ENCODE measurements at places on chromosomes 16 and 17. TPM values are rescaled to one million over a fixed set of nuclear protein-coding genes. Genes with fewer than 3 reads are reported as not detected.

DNA sequence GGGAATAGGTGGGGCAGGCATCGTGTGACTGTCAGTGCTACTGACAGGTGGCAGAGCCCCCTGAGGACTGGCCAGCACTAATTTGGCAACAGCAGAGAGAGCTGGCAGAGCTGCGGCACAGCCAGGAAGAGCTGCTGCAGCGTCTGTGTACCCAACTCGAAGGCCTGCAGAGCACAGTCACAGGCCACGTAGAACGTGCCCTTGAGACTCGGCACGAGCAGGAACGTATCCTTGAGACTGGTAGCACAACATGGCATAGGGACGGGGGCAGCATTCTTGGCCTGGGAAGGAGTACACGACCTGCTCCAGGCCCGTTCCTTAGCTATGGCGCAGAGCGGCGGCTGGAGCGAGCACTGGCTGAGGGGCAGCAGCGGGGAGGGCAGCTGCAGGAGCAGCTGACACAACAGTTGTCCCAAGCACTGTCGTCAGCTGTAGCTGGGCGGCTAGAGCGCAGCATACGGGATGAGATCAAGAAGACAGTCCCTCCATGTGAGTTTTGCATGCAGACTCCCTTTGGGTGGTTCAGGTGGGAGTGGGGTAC lies 3.0 kb upstream of the NRN1L start:
- DNase-seq: no peak

DNA sequence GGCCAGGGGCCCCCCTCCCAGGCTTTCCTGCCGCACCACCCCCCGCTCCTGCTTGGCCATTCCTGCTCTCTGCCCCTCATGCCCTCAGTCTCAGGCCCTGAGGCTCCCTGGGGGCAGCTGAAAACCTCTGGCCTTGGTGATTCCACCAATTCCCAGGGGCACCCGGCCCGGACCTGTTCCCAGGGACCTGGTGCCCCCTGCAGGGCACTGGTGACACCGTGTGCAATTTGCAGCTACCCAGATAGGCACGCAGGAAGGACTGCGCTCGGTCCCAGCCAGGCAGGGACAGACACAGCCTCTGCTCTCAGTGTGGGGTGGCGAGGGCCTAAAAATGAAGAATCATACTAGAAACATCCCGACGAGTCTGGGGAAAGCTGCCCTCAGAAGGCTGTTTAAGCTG lies 13.4 kb downstream of the WFDC1 start:
- DNase-seq: peak; percentile 23

DNA sequence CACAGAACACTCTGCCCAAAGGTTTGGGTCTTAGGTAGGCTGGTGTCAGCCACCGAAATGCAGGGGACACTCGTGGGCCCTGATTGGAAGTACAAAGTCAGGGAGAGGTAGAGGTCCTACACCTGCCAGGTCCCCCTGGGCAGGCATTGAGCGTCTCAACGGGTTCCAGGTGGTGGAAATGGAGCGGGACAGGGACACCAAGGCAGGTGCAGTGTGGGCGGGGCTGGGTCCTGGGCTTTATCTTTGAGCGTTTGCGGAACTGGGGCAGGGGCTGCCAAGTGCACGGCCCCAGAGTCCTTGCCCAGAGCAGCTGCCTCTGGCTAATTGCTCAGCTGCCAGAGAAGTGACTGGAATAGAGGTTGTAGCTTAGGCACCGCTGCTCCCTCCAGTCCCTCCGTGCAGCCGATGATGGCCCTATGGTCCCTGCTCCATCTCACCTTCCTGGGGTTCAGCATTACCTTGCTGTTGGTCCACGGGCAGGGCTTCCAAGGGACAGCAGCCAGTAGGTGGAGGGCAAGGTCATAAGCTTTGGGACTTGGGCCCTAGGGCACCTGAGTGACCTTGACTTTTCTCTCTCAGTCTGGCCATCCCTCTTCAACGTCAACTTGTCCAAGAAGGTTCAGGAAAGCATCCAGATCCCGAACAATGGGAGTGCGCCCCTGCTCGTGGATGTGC lies at the start of gene ZACN:
Gene ZACN, plus strand, starts transcription at position 323 of the 675 bp plus-strand sequence. Its CDS starts 83 bp downstream, at position 406.
- DNase-seq: no peak

DNA sequence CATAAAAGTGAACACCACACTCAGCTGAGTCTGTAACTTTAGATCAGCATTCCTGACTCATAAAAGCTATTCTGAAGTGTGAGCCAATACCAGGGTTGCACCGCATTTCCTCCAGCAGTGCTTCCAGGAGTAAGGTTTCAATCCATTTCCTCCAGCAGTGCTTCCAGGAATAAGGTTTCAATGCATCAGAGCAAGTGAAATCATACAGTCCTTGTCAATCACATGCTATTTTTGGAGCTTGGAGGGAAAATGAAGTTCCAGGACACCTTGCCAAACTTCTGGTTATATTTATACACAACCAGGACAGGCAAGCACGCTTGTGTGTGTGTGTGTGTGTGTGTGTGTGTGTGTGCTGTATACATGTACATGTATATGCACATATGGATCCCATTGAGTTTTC lies 327.6 kb downstream of the GRIN2A start:
- DNase-seq: no peak

GRCh38 chr17:2157675-2158395 lies 102.9 kb downstream of the HIC1 start:
- no peak for DNase-seq

The PRAC1 gene
- not detected for total RNA-seq

The CACNG1 gene
- total RNA-seq: not detected

The BAIAP3 gene
- total RNA-seq: 0.26 TPM

DNA sequence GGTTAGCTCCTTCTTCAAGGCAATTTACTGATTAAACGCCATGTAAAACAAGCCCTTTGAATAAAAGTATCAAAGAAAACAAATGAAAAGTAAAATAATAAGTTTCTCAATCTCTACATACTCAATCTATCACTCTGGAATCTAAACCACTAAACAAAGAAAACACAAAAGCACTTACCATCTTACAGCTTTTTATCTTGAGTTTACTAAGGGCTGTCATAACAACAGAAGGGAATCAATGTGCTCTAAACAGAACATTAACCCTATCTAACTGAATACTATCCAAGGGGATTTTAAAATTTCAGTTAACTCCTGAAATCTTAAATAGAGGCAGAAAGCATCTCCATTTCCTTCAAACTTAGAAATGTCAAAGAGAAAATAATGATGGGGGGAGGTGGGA lies 3.4 kb downstream of the SKA2 start:
- DNase-seq: no peak

The MYH8 gene
- not detected for total RNA-seq

DNA sequence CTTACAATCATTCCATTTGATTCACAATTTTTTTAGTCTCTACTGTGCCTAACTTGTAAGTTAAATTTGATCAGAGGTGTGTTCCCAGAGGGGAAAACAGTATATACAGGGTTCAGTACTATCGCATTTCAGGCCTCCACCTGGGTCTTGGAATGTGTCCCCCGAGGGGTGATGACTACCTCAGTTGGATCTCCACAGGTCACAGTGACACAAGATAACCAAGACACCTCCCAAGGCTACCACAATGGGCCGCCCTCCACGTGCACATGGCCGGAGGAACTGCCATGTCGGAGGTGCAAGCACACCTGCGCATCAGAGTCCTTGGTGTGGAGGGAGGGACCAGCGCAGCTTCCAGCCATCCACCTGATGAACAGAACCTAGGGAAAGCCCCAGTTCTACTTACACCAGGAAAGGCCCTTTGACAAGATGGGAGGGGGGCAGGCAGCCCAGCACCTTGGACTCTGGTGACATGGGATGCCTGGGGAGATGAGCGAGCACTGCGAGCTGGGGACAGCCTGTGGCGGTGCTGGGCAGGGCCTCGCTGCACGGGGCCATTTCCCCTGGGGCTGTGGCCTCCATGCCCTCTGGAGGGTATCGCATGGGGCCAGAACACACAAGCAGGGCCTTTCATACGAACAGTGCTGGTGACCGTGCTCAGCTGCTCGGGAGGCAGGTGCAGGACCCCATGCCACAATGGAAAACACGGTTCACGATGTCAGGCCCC lies 33.9 kb downstream of the PDIA2 start:
- no peak for DNase-seq

DNA sequence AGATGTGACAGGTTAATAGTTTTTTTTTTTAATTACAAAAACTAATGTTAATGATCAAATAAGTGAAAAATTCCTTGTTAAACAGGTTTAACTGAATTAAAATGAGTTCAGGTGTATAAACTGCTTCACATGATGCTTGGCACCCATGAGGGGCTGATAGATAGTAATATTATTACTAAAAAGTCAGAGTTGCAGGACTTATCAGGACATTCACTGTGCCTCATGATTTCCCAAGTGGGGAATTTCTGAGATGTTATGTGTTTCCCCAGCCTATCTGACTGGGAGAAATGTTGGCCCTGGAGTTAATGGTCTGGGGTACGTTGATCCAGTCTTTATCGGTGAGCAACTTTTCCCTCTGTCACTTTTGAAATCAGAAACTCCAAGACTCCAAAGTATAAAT lies 102.1 kb downstream of the PLCG2 start:
- no peak for DNase-seq
